Bronchial epithelial cell (primary cell): ENCODE measurements at places on chromosomes 12 and 14.

DNA sequence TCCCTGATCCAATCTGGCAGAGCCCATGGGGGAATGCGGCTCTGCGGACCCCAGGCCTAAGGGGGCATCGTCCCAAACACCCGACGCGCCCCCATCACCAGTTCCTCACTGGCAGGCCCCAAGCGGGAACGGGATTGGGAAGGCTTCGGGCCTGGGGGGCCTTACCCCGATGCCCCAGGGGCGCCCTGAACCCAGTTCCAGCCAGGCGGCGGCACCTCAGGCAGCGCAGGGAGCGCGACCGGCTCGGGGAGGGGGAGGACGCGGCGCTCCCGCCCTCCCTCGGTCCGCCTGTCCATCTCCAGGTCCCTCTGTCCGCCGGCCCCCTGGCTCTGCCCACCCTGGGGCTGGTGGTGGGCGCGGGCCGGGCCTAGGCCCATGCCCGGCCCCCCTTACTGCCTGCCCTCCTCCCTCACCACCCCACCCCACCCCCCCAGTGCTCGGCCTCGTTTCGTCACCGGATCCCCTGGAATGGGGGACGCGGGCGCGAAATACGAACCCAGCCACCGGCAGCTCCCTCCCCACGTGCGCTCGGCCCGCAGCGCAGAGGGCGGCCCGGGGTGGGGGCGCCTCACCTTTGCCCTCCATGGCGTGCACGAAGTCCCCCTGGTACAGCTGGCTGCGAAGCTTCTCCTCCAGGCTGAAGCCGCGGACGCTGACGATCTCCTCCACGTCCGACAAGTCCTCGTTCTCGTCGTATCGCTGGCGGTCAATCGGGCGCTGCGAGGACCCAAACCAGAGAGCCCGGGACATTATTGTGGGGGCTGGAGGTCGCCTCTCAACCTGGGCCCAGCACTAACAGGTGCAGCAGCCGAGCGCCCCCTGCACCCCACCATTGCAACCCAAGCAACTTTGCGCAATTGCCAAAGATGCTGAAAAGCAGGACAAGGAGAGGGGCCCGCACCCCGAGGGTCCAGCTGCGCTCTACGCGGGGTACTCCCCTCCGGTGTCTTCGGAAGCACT lies 2.3 kb downstream of the KDM2B start:
- no peak for DNase-seq

- no peak for DNase-seq
Observed at GRCh38 chr14:54788701-54789100, 113.9 kb downstream of the GCH1 start.

- peak; percentile 28 for DNase-seq
Observed at GRCh38 chr14:97178781-97179180, 381.6 kb downstream of the VRK1 start.

- no peak for DNase-seq
Observed at GRCh38 chr14:76456891-76457586, 81.1 kb downstream of the ESRRB start.
